Chondrocyte (in vitro differentiated cells): ENCODE measurements at places on chromosomes 1 and 21. TPM values are rescaled to one million over a fixed set of nuclear protein-coding genes. Genes with fewer than 3 reads are reported as not detected.

Gene CD1D
- total RNA-seq = not detected in 3 replicates

Gene PROX1
- total RNA-seq = 0.28 to 0.36 TPM (median 0.32 TPM) in 3 replicates

Gene S100A16
- 111 to 122 TPM (median 115 TPM) in 3 replicates for total RNA-seq

GRCh38 chr21:45766501-45766900, 123.0 kb downstream of the PCBP3 start:
- DNase-seq = no peak

DNA sequence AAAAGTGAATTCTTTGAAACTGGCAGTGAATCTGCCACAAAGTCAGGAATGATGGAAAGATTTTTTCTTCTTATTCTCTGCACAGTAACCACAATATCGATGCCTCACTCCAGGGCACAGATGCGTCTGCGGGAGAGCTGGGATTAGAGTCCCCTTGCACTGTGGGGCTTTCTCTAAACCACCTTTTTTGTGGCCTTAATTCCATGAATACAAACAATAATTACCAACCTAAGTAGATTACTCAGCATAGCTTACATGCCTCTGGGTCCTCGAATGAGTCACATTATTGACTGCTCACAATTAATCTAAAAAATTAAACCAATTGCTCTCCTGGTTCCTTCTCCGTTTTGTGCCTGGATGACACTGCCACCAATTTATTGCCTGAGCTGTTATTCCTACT, 125.8 kb downstream of the KAZN start:
- no peak for DNase-seq

- no peak for DNase-seq
Measured at GRCh38 chr1:72763481-72763880, 481.1 kb upstream of the NEGR1 start.
